T-helper 22 cell (primary cell): ENCODE measurements at places on chromosomes 7 and 10.

- DNase-seq: no peak
These were observed 699.3 kb downstream of the INHBA start for GRCh38 chr7:41003611-41003940.

GRCh38 chr10:122531939-122532338 is 28.6 kb upstream of the DMBT1 start:
- no peak for DNase-seq

DNA sequence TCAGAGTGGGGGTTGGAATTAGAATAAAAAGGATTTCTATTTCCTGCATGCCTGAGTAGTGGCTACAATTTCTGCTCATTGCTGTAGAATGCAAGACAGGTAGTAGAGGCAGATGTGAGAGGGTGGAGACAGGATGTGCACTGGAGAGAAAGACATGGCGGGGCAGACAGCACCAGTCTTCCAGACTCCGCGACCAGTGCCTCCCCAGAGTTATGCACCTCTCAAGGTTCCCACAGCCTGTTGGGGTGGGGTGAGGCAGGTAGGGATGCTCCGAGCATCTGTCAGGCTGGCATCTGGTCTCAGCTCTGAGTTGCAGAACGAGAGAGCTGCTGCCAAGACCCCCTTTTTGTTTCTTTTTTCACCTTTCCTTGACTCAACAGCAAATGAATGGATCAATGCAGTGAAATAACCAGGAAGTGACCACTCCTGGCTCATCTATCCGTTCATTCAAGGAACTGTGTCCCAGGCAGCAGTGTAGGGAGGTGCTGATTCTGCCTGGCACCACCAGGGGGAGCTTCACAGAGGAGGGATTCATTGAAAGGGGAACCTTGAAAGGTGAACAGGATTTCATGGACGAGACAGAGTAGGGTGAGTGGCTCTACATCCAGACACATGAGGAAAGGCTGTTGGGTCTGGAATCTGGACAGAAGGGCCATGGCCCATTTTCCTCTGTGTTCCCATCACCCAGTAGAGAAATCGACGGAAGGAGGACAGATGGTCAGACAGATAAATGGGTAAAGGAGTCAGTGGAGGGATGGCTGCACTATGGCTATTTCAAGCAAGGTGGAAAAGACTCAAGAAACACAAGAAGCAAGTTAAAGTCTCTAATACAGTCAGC is 17.2 kb upstream of the SLC18A3 start:
- DNase-seq: no peak

DNA sequence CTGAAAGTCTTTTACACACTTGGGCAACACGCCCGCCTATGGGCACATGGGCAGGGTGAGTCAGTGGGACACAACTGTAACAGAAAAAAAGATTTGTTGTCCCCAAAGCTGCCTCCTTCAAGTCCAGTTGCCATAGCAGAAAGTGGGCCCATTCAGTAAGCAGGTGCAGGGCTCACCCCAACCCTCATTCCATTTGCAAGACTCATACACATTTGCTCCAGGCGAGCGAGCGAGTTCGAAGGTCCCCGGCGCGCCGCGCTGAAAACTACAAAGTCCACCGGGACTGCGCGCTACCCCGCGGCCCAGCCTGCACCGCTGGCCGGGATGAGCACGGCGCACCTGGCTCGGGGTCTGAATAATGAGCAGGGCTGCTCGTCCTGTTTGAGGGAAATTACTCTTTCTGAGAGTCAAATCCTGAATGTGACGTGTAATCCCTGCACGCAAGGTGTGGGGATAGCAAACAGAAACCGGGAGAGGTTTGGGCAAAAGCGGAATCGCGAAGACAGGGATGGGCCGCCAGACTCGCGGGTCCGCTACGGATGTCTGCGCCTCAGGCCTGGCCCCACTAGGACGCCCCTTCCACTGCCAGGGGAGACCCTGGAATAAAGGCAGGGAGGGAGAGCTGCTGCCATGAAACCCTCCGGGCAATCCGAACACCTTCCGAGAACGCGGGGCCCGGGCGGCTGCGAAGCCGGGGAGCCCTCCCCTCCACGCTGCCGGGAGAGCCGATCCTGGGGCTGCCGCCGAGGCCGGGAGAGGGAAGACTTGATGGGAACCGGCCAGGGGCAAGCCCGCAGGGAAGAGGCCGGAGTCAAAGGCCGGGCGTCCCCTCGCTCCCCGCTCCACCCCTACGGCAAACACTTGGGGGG is 982 bp downstream of the COBL start:
- DNase-seq: no peak

DNA sequence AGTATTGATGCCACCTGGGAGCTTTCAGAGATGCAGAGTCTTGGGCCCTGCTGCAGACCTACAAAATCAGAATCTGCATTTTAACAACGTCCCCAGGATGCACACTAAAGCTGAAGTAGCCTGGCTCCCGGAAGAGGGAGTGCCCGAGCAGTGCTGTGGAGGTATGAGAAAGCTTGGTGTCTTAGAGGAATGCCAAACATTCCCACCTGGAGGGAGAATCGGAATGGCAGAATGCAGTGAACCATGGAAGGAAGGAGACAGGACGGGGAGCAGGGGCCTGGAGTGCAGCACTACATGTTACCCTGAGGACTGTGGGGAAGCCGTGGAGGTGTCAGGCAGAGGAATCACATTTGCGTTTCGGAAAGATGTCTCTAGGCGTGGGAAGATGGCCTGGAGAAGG is 90.9 kb downstream of the AOAH start:
- DNase-seq: no peak

GRCh38 chr10:65945061-65945460 is 980.8 kb upstream of the LRRTM3 start:
- no peak for DNase-seq

- DNase-seq: no peak
These were observed 79.1 kb upstream of the RET start for GRCh38 chr10:42997849-42998165.

- no peak for DNase-seq
These were observed 7.1 kb upstream of the ZMIZ1 start for GRCh38 chr10:79061441-79062315.

GRCh38 chr7:956031-956430 is 1.6 kb upstream of the ADAP1 start:
- no peak for DNase-seq

DNA sequence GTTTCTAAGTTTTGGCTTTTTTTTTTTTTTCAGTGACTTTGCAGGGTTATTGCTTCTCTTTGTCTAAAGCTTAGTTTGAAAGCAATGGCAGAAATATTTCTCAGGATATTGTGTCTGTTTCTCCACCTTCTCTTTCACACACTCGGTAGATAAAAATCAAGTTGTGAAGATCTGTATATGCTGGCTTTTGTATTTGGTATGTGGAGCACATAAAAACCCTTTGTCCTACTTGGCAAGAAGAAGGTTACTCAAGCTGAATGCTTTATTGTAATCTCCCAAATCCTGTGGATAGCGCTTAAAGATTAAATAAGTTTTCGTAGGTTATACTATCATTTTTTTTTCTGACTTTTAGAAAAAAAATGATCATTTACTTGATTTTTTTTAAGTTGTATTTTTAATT is 172.4 kb downstream of the CDCA7L start:
- no peak for DNase-seq

GRCh38 chr7:7434329-7434728 is 101.3 kb downstream of the COL28A1 start:
- DNase-seq: no peak
